H54 (cell line): ENCODE measurements at places on chromosomes 6 and 20.

DNA sequence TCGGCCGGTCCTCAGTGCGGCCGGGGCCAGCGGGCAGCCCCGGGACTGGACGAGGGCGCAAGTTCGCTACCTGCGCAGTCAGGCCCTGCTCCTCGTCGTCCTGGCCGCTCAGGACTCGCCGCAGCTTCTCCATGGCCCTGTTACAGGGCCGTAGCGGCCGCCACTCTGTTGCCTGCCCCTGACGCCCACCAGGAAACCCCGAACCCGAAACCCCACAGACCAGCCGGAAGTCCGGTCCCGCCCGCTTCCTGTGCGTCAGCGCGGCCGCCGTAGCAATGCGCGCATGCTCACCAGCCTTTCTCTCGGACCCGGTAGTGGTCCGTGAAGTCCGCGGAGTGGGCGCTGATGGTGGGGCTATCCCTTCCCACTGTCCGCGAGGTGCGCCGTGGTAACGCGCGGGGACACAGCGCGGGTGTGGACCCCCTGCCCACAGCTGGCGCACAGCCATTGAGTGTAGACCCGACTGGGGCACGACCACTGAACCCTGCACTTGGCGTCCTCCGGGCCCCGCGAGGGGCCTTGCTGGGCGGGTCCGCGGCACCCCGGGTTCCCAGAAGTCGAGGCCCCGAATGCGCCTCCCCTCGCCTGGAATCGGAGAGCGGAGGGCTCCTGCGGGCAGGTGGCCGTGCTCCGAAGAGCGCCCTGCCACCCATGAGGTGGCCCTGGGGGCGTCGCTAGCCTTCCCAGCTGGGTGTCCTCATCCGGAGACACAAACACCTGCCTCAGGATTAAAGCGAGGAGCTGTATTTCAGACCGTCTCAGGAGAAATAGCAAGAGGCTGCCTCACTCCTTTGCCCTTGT is at the start of gene SFT2D1:
TSS of gene SFT2D1 (minus strand) at position 197 of the 801 bp plus-strand sequence. CDS start at position 133, 64 bp downstream.
- DNase-seq = peak; percentile 72

GRCh38 chr20:53296025-53296424 is 297.6 kb downstream of the ZNF217 start:
- DNase-seq = no peak

DNA sequence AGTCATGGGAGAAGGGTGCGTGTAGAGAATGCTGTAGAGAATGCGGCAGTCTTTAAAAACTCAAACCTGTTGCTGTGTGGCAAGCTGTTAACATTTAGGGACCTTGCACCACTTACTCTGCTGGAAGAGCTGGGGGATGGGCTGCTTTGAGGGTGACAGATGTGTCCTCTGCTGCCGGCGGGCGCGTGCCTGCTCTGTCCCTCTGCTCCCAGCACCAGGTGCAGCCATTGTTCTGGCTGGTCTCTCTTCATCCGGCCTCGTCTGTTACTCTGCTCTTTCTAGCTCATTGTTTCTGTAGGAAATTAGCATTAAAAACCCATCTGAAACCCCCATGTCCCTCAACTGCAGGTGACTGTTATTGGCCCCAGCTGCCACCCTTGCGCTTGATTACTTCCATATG is 78.5 kb downstream of the CBFA2T2 start:
- DNase-seq = no peak

GRCh38 chr6:15956205-15957106 is 172.4 kb upstream of the MYLIP start:
- DNase-seq = no peak

DNA sequence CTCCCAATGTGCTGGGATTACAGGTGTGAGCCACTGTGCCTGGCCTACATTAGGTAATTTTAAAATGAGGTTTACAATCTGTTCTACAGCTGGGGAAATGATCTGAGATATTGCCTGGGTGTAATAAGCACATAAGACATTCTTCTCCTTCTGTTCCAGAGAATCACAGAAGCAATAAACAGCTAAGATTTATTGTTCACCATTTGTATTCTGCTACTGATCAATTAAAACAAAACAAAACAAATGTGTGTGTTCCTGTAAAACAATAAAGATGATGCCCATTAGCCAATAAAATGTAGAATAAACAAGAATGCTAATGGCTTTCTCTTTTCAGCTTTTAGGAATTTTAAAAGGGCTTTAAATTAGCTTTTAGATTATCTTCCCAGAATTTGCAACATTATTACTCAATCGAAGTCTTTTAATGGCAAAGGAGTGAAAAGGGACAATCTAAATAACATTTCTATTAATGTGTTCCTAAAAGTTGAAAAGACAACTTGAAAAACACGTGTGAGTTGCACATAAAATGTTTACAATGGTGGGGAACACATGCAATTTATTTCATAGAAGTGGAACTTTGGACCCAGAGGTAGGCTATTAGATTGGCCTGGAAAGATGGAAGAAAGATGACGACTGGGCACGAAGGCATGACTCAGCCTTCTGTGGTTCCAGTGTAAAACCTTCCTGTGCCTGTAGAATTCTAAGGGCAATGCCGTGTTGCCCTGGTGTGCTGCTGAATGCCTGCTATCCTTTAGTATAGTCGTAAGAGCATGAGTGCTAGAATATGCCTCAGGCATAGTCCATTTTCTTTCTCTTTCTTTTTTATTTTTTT is 29.0 kb upstream of the DEK start:
- peak; percentile 50 for DNase-seq

DNA sequence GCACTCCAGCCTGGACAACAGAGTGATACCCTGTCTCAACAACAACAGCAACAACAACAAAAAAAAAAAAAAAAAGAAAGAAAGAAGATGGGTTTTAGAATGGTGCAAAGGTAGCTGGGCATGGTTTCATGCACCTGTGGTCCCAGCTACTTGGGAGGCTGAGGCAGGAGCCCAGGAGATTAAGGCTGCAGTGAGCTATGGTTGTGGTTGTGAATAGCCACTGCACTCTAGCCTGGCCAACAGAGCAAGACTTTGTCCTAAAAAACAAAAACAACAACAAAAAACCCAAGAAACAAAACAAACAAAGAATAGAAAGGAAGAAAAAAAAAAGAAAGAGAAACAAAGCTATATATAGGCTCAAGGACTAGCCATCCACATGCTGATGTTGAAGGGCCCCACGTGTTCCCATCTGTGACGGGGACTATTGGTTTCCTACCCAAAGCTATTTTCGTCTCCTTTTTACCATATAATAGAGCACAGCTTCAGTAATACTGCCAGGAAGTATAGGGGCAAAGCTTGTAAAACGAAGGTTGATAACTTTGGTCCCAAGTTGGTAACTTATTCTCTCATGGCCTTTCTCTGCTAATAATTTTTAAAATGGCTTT is 7.9 kb upstream of the EEF1E1 start:
- DNase-seq = no peak

DNA sequence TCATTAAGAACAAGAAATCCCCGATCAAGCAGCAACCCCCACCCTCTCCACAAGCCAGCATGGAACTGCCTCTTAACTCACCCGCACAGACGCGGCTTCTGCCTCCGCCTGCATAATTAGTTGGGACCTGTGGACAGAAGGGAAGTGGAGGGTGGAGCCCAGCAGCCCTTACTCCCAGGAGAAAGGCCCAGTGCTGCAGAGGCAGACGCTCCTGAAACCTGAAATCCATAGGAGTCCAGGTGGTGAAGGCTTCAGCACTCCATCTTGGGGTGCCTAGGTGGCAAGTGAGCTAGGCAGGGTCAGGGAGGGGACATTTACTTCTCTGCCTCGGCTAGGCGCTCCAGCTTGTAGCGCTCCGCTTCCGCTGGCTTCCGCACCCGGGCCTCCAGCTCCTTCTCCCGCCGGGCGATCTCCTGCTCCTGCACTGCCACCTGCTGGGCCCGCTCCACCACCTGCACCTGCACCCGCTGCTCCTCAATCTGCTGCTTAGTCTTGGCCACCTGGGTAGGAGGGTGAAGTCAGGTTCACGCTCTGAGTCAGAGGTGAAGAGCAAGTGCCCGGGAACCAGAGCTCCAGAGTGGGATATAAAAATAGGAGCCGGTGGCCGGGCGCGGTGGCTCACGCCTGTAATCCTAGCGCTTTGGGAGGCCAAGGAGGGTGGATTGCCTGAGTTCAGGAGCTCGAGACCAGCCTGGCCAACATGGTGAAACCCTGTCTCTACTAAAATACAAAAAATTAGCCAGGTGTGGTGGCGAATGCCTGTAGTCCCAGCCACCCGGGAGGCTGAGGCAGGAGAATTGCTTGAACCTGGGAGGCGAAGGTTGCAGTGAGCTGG is 10.7 kb downstream of the TUBB start:
- DNase-seq = no peak

DNA sequence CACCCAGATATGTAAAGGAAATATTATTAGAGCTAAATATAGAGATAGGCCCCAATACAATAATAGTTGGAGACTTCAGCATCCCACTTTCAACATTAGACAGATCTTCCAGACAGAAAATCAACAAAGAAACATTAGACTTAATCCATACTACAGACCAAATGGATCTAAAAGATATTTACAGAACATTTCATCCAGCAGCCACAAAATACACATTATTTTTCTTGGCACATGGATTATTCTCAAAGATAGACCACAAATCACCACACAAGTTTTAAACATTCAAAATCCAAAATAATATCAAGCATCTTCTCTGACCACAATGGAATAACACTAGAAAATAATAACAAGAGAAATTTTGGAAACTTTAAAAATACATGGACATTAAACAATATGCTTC is 1159.1 kb upstream of the CITED2 start:
- no peak for DNase-seq

GRCh38 chr6:21967056-21967974 is 329.5 kb downstream of the PRL start:
- DNase-seq = no peak

- DNase-seq = peak; percentile 20
Observed at GRCh38 chr20:10708351-10709185, 34.8 kb upstream of the JAG1 start.
